Vagina (tissue), 2 donors: ENCODE measurements at places on chromosomes 5 and 9. TPM values are rescaled to one million over a fixed set of nuclear protein-coding genes. Genes with fewer than 3 reads are reported as not detected.

GRCh38 chr9:7760014-7760415 is 39.6 kb downstream of the DMAC1 start:
- no peaks in the 10 kb centered on the region for H3K4me1 ChIP-seq
- H3K27ac ChIP-seq = no peak overlapping the region
- no peaks in the 10 kb centered on the region for H3K27me3 ChIP-seq
- H3K36me3 ChIP-seq = no peaks in the 10 kb centered on the region

DNA sequence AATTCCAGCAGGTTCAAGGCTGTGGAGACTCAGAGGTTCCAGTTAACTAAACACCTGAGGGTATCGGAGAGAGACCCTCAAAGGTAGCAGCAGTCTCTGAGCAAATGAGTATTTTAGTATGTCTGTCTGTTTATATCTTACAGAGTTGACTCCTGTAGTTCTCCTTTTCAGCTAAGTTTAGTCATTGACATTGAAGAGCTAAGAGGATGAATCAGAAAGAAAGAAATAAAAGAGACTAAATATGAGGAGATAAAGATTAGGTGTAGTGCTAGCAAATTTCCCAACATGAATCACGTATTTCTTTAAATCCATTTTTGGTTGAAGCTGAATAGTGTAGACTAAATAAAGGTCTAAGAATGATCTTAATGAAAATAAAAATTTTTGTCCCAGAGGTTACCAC is 474.0 kb upstream of the RGMB start:
- no peaks in the 10 kb centered on the region for H3K36me3 ChIP-seq
- no peak overlapping the region for H3K4me3 ChIP-seq
- H3K27me3 ChIP-seq = no peaks in the 10 kb centered on the region

GRCh38 chr5:72280581-72281069 is 39.4 kb downstream of the MRPS27 start:
- H3K4me1 ChIP-seq = peaks cover 39% of the 10 kb centered on the region
- no peak for DNase-seq
- no peak overlapping the region for H3K4me3 ChIP-seq
- H3K27ac ChIP-seq = peak overlapping the region; percentile 68
- no peaks in the 10 kb centered on the region for H3K27me3 ChIP-seq

DNA sequence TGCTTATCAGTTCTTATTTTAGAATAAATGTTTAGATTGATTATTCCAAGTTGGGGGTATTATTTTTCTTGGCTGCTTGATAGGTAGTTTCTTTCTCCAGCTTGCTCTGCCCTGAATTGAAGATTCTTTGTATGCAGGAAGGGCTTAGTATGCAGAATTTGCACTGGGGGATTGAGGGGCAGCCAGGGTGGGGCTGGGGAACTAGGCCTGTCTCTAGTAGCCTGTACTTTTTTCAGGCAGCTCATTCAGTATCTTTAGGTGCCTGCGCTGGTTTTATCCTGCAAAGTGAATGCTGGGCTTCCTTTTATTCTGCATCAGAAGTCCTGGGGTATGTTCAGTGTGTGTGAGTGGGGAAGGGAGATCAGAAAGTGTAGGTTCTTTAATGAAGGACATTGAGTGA is 228.3 kb upstream of the ELL2 start:
- H3K4me3 ChIP-seq = no peak overlapping the region
- no peaks in the 10 kb centered on the region for H3K27me3 ChIP-seq
- H3K27ac ChIP-seq = no peak overlapping the region

DNA sequence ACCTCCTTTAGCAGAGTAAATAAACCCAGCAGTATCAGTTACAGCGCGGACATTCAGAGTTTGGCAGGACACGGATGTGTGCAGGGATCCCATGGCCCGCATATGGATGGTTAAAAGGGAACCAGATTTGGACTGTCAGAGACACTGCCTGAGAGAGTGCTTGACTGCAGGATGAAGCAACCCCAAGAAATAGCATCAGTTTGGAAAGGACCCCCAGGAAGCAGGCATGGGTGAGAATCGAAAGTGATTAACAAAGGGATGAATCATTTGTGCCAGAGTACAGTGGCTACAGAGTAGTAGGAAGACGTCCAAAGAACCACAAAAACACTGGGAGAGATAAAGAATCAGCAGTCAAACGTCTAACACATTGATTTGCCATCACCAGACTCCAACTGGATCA is 5.5 kb downstream of the C7 start:
- H3K27ac ChIP-seq = no peak overlapping the region
- H3K4me3 ChIP-seq = no peak overlapping the region
- no peaks in the 10 kb centered on the region for H3K27me3 ChIP-seq
- DNase-seq = no peak
- H3K4me1 ChIP-seq = no peaks in the 10 kb centered on the region
- no peaks in the 10 kb centered on the region for H3K36me3 ChIP-seq

- H3K4me3 ChIP-seq = peak overlapping the region; percentile 7
- H3K4me1 ChIP-seq = peaks cover 28% of the 10 kb centered on the region
- no peaks in the 10 kb centered on the region for H3K36me3 ChIP-seq
- H3K27ac ChIP-seq = peak overlapping the region; percentile 77
Observed at GRCh38 chr5:10595293-10595671, 31.4 kb downstream of the ANKRD33B start.

DNA sequence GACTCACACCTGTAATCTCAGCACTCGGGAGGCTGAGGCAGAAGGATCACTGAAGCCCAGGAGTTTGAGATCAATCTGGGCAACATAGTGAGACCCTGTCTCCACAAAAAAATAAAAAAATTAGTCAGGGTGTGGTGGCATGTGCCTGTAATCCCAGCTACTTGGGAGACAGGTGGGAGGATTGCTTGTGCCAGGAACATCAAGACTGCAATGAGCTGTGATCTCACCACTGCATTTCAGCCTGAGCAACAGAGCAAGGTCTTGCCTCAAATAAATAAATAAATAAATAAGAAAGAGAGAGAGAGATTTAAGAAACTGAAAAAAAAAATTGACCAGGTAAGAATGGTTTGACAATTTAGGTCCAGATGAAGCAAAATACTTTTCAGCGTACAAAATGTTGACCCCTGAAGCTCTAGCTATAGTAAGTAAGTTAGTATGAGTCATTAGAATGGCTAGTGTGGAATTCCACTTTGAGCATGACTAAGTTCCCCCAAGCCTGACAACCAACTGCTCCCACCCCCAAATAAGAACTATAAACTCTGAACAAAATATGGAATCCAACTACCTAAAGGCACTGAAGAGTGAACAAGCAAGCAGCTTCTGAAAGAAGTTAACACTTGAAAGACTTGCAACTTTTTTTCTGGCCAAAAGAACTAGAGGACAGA is 217.8 kb upstream of the TLE4 start:
- H3K27me3 ChIP-seq = no peaks in the 10 kb centered on the region
- no peak for DNase-seq
- H3K27ac ChIP-seq = no peak overlapping the region
- H3K4me3 ChIP-seq = no peak overlapping the region
- no peaks in the 10 kb centered on the region for H3K36me3 ChIP-seq
- H3K4me1 ChIP-seq = no peaks in the 10 kb centered on the region

DNA sequence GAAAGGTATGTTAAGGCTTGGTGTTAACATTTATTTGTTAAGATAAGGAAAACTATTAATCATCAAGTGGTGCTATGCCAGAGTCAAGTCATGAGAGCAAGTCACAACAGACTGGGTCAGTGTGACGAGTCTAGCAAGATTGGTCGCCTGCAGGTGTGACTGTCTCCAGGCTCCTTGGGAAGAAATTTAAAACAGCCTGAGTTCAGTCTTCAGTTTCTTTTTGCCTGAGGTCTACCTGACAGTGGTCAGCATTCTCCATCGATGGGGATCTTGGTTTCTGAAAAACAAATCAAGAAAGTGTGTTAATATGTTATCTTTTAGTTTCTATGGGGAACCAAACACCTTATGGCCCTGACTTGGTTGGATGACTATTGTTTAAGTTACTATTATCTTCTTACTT is 56.3 kb downstream of the CETN3 start:
- no peak for DNase-seq
- H3K36me3 ChIP-seq = no peaks in the 10 kb centered on the region
- no peaks in the 10 kb centered on the region for H3K27me3 ChIP-seq
- no peak overlapping the region for H3K27ac ChIP-seq

- no peak overlapping the region for H3K4me3 ChIP-seq
- no peaks in the 10 kb centered on the region for H3K4me1 ChIP-seq
- H3K36me3 ChIP-seq = no peaks in the 10 kb centered on the region
- no peak for DNase-seq
- no peaks in the 10 kb centered on the region for H3K27me3 ChIP-seq
Observed at GRCh38 chr9:17871213-17871890, 292.5 kb downstream of the SH3GL2 start.

DNA sequence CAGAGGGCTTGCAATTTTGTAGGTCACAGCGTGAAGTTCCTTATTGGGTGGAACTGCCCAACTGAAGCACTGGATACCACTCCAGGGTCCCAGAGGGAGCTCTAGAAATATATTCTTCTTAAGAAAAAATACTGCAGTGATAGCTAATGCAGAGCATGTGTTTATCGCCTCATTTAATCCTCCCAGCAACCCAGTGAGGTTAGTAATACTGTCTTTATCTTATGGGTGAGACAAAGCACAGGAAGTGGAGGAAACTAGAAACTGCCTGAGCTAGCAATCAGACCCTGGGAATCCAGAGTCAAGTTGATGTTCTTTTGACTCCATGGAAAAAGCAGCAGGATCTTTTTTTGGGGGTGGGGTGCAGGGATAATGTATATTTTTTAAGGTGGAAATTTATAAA is 153.3 kb downstream of the PJA2 start:
- H3K36me3 ChIP-seq = no peaks in the 10 kb centered on the region
- H3K4me3 ChIP-seq = no peak overlapping the region
- DNase-seq = no peak
- H3K27me3 ChIP-seq = no peaks in the 10 kb centered on the region

GRCh38 chr9:95296761-95297160 is 20.7 kb downstream of the FANCC start:
- H3K4me1 ChIP-seq = no peaks in the 10 kb centered on the region
- H3K27ac ChIP-seq = no peak overlapping the region
- no peak overlapping the region for H3K4me3 ChIP-seq
- H3K36me3 ChIP-seq = no peaks in the 10 kb centered on the region

- H3K36me3 ChIP-seq = no peaks in the 10 kb centered on the region
- H3K27ac ChIP-seq = no peak overlapping the region
- no peaks in the 10 kb centered on the region for H3K27me3 ChIP-seq
Observed at GRCh38 chr5:74365723-74366122, 274.8 kb downstream of the ENC1 start.

- H3K27me3 ChIP-seq = no peaks in the 10 kb centered on the region
- no peak for DNase-seq
- H3K4me1 ChIP-seq = no peaks in the 10 kb centered on the region
- H3K4me3 ChIP-seq = no peak overlapping the region
Observed at GRCh38 chr9:96430377-96430776, 12.2 kb upstream of the ZNF367 start.

DNA sequence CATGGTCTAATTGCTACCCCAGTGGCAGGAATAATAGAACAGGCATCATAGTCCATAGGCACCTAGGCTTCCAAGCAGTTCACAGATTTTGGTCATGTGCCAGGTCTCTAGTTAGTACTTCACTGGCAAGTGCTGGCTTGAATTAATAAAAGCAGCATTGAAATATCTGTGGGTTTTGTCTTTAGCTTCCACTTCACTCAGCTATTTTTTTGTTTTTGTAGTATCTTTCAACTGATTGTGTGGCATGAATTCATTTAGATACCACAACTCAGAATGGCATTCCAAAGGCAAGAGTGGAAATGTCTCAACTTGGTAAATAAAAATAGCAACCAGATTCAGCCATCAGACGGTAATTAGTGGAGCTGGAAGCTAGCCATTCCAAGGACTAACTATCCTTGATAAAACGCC is 27.9 kb upstream of the ITGA2 start:
- no peaks in the 10 kb centered on the region for H3K4me1 ChIP-seq
- no peaks in the 10 kb centered on the region for H3K36me3 ChIP-seq
- H3K4me3 ChIP-seq = no peak overlapping the region
- H3K27ac ChIP-seq = no peak overlapping the region
- no peak for DNase-seq

- no peak overlapping the region for H3K27ac ChIP-seq
- no peak overlapping the region for H3K4me3 ChIP-seq
- no peaks in the 10 kb centered on the region for H3K27me3 ChIP-seq
- H3K4me1 ChIP-seq = no peaks in the 10 kb centered on the region
- peaks cover 26% of the 10 kb centered on the region for H3K36me3 ChIP-seq
- no peak for DNase-seq
Observed at GRCh38 chr5:72330712-72331111, 10.5 kb downstream of the PTCD2 start.

- no peaks in the 10 kb centered on the region for H3K36me3 ChIP-seq
- no peaks in the 10 kb centered on the region for H3K4me1 ChIP-seq
- no peaks in the 10 kb centered on the region for H3K27me3 ChIP-seq
- no peak for DNase-seq
- no peak overlapping the region for H3K27ac ChIP-seq
Observed at GRCh38 chr5:68012831-68013230, 202.7 kb upstream of the PIK3R1 start.

DNA sequence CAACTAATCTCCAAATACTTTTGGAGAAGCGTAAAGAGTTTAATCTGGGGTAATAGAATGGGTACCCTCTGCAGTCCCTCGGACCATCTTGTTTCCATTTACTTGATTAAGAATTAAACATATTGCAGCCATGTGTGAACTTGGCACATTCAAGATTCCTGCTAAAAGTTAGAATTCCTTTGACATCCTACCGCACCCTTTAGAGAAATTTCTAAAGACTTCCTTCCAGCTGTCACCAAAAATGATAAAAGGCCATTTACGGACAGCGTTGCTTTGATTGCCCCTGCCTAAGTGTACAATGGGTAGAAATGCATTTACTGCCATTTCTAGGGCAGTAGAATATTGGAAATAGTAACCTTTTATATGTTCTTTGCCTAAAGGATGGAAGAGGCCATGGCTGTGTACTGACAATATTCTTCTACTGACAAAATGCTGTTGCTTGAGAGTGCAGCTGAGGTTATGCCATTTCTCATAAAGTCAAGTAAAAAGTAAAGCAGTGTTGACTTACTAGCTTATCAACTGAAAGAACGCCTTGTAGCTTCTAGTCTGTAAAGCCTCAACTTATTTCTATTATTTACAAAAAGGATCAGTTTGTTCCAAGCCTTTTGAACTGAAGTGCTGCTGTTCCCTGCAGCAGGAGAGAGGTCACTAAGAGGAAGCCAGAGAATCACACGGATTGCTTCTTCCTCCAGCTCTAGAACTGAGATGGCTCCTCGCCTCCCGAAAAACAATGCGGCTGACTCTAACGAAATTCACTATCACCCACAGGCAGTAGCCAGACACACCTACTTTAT is 139.8 kb upstream of the BASP1 start:
- DNase-seq = no peak

GRCh38 chr5:132270335-132270665 is 12.8 kb downstream of the PDLIM4 start:
- H3K27ac ChIP-seq = no peak overlapping the region
- no peak for DNase-seq
- H3K4me3 ChIP-seq = no peak overlapping the region
- H3K4me1 ChIP-seq = peaks cover 44% of the 10 kb centered on the region
- H3K36me3 ChIP-seq = peaks cover 16% of the 10 kb centered on the region

IL33 gene
- total RNA-seq = 35.4 TPM

SELENOP gene
- total RNA-seq = 344 TPM

ANKRD55 gene
- total RNA-seq = 0.74 TPM

TSSK1B gene
- 1.2 TPM for total RNA-seq

SPATA24 gene
- total RNA-seq = 12.3 TPM

BARHL1 gene
- total RNA-seq = not detected

RABGAP1 gene
- 60.2 TPM for total RNA-seq

CCL28 gene
- 0.74 TPM for total RNA-seq

FOXI1 gene
- not detected for total RNA-seq

ANKRD31 gene
- total RNA-seq = 1.2 TPM

PCDHB16 gene
- 12.3 TPM for total RNA-seq

RMRP gene
- total RNA-seq = 8,462 TPM

BTNL3 gene
- not detected for total RNA-seq
